Liver (tissue), 10 donors: ENCODE measurements at places on chromosomes 13 and 19. TPM values are rescaled to one million over a fixed set of nuclear protein-coding genes. Genes with fewer than 3 reads are reported as not detected.
A peak's percentile ranks its signal among the peaks of the same experiment; 100 is the strongest.

DNA sequence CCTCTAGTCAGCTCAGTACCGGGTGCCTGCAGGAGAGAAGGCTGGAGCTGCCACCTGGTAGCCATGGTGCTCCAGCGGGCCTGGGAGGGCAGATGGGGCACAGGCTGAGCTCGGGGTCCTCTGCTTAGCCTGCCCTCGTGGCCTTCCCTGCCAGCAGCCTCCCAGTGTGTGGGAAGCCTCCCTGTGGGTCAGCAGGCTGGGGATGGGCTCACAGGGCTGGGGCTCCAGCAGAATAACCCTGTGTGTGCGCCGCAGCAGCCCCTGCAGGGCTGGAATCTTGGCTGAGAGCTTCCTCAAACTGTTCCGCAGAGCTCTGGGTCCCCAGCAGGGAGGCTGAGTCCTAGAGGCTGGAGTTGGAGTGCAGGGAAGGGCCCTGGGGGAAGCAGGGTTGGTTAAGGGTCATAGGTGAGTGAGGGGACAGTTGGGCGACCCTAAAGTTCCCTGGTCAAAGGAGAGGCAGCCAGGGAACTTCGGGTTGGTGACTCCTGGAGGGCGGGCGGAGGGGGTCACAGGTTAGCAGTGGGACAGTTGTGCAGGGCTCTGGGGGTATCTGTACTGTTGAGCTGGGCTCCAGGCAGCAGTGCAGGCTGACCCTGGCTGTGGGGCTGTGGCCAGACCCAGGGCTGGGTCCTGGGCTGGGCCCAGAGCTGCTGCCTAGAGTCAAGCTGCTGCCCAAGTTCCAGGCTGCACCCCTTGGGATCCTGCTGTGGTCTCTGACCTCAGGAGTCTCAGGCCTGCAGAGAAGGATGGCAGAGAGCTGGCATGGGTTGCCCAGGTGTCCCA, 14.0 kb downstream of the ARHGAP33 start:
- no peak for DNase-seq
- no peak overlapping the region for H3K4me3 ChIP-seq
- no peaks in the 10 kb centered on the region for H3K36me3 ChIP-seq
- H3K27ac ChIP-seq, result no peak overlapping the region

- no peak for DNase-seq
- H3K27me3 ChIP-seq, result peaks cover 2% of the 10 kb centered on the region
- H3K36me3 ChIP-seq, result no peaks in the 10 kb centered on the region
- H3K4me3 ChIP-seq, result no peak overlapping the region
Measured at GRCh38 chr13:112350300-112350699, 25.9 kb upstream of the SPACA7 start.

DNA sequence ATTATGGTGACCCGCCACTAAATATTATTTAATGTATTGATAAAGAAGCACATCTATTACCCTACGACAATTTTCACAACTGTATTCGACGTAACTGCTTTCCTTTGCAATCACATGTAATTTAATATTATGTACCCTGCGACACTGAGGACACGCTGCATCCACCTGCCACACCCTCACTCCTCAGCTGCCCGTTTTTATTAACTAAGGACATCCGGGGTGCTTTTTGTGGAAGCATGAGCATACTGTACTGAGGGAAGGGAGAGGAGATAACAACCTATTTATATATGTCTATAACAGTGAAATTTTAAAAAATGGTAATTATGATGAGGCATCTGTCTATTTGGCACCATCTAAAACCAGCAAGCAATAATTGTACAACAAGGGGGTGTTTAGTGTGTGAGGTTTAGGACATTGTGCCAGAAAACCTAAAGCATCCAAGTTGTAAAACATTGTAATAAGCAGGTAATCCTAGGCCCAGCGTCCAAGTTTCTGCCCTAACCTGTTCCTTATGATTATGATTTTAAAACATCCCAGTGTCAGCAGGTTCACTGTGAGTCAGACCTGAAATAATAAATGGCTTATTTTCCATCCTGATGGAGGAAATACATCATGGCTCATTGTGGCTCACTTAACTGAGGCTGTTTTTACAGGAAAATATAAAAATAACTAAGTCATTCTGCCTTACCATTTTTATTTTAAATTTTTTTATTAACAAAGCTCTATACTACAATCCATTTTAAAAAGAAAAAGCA, 56.3 kb downstream of the FOXO1 start:
- no peak overlapping the region for H3K27ac ChIP-seq
- DNase-seq, result no peak
- no peaks in the 10 kb centered on the region for H3K27me3 ChIP-seq
- H3K4me3 ChIP-seq, result no peak overlapping the region

DNA sequence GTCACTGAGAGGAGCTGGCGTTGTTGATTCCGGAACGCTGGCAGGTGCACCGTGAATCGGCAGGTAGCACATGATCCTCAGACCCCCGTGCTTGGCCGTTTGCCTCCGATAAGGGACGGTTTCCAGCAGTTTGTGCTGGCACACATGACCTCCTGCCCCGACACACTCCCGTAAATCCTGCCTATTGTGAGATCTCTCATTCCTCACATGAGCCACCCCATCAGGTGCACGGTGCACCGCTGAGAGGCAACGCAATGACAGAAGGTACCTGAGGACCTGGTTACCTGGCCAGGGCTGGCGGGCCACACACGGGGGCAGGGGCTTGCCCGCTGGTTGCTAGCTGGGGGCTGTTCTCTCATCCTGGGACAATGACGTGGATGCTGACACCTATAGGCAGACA, 2.1 kb upstream of the ADPRHL1 start:
- H3K27ac ChIP-seq, result no peak overlapping the region
- no peaks in the 10 kb centered on the region for H3K27me3 ChIP-seq
- H3K36me3 ChIP-seq, result peaks cover 35% of the 10 kb centered on the region
- no peaks in the 10 kb centered on the region for H3K4me1 ChIP-seq
- DNase-seq, result no peak

DNA sequence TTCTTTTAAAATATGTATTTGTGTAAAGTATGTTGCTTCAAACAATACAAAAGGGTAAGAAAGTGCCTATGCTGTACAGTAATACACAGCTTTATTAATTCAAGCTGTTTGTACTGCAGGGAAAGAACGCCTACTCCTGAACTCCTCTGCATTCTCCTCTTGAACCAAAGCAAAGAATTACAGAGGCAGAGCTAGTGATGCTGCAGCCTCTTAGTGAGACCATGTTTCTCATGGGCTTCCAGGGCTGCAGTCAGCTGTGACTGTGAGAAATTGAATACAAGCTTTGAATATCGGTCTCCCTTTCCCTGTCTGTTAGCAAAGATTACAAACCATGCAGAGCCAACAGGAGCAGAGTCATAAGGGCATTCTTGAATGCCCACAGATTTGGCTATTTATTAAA, 248.5 kb downstream of the SLITRK1 start:
- H3K27me3 ChIP-seq, result no peaks in the 10 kb centered on the region
- H3K4me1 ChIP-seq, result no peaks in the 10 kb centered on the region
- H3K27ac ChIP-seq, result no peak overlapping the region
- DNase-seq, result no peak
- no peaks in the 10 kb centered on the region for H3K36me3 ChIP-seq

DNA sequence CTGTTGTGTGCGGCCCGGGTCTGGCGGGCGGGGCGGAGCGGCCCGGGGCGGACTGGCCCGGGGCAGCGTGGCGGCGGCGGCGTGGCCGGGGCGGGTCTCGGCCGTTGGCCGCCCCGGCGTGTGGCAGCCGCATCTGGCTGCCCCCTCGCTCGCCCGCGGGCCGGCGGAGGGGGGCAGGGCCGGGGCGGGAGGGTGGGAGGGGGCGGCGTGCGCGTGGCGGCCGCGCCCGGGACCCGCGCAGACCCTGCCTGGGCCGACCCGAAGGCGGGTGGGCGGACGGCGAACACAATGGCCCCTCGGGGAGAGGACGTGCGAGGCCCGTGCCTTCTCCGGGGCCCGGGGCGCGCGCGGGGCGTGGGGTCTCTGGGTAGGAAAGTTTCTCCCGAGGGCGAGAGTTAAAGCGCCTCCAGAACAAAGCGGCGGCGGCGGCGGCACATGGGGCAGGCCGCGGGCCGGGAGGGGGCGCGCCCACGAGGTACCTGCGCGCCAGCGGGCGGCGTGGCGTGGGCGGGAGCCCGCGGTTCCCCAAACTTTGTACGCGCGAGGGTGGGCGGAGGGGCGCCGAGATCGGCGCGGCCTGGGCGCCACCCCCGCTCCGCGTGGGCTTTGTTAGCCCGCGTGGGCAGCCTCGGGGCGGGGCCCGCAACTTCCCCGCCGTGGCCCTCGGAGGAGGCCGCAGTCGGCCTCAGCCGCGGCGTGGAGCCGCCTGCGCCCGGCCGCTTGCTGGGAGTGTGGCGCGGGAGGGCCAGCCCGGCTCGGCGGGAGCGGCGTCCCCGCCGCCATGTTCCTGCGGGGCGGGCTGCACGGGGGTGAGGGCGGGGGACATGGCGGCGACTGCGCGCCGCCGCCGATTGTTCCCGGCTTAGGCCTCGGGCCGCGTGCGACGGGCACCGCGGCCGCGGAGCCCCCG, 764 bp downstream of the MIR17HG start:
- no peaks in the 10 kb centered on the region for H3K36me3 ChIP-seq
- no peaks in the 10 kb centered on the region for H3K27me3 ChIP-seq
- peak overlapping the region; percentile 71 for H3K4me3 ChIP-seq
- H3K27ac ChIP-seq, result peak overlapping the region; percentile 97

The MRPS12 gene
- polyA plus RNA-seq, result 59.6 TPM

The COLGALT1 gene
- 22.5 TPM for polyA plus RNA-seq

The DUS3L gene
- 17.4 TPM for polyA plus RNA-seq

GRCh38 chr13:79621449-79621848, 140.5 kb downstream of the NDFIP2 start:
- no peaks in the 10 kb centered on the region for H3K27me3 ChIP-seq
- no peaks in the 10 kb centered on the region for H3K36me3 ChIP-seq
- no peaks in the 10 kb centered on the region for H3K4me1 ChIP-seq
- H3K27ac ChIP-seq, result no peak overlapping the region
- no peak overlapping the region for H3K4me3 ChIP-seq

DNA sequence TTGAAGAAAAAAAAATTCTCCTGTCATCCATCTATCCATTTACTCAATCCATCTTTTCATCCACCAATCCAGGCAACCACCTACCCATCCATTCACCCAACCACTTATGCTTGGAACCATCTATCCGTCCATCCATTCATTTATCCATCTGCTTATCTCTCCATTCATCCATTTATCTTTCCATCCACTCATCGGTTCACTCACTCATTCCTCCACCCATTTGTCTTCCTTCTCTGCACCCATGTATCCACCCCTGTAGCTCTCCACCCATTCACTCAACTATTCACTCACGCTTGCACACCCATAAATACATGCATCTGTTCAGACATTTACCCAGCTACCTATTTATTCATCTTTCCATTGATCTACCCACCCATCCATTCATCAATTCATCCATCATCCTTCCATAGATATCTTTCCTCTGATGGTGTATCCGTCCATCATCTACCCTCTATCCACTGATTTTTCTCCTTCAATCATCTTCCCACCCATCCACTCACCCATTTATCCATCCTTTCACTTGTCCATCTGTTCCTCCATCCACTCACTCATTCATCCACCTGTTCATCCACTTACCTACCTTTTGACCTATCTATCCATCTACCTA, 9.5 kb downstream of the NPHS1 start:
- no peaks in the 10 kb centered on the region for H3K4me1 ChIP-seq
- no peaks in the 10 kb centered on the region for H3K36me3 ChIP-seq
- no peak overlapping the region for H3K27ac ChIP-seq
- no peak overlapping the region for H3K4me3 ChIP-seq

GRCh38 chr13:40563350-40564125, 102.9 kb downstream of the FOXO1 start:
- H3K4me1 ChIP-seq, result peaks cover 19% of the 10 kb centered on the region
- H3K4me3 ChIP-seq, result no peak overlapping the region
- peaks cover 5% of the 10 kb centered on the region for H3K36me3 ChIP-seq
- peak; percentile 45 for DNase-seq

GRCh38 chr13:24506698-24507335, 5.8 kb downstream of the PARP4 start:
- no peak for DNase-seq
- H3K4me3 ChIP-seq, result no peak overlapping the region
- H3K27me3 ChIP-seq, result no peaks in the 10 kb centered on the region
- no peak overlapping the region for H3K27ac ChIP-seq
- peaks cover 8% of the 10 kb centered on the region for H3K4me1 ChIP-seq
- no peaks in the 10 kb centered on the region for H3K36me3 ChIP-seq

GRCh38 chr19:7926727-7927604, 1.0 kb upstream of the CTXN1 start:
- H3K27me3 ChIP-seq, result no peaks in the 10 kb centered on the region
- H3K4me1 ChIP-seq, result peaks cover 8% of the 10 kb centered on the region
- DNase-seq, result no peak
- H3K27ac ChIP-seq, result no peak overlapping the region
- H3K4me3 ChIP-seq, result no peak overlapping the region

GRCh38 chr13:26602783-26603182, 45.3 kb downstream of the WASF3 start:
- no peak for DNase-seq
- no peak overlapping the region for H3K4me3 ChIP-seq
- H3K4me1 ChIP-seq, result peaks cover 1% of the 10 kb centered on the region
- H3K27ac ChIP-seq, result no peak overlapping the region
- no peaks in the 10 kb centered on the region for H3K27me3 ChIP-seq

DNA sequence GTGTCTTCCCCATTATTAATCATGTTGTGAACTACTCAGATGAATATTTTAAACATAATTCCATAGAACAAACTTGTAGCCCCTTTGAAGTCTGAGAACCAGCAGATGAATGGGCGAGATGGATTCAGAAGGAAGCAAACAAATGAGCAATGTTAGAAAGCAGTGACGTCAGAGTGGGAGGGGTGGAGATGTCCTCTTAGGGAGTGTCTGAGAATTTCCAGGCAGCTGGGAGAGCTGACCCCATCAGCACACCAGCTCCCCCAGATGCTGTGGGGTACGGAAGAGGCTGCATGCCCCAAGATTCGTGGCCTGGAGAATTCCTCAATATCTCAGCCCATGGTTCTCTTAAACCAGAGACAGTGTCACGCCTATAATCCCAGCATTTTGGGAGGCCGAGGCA, 68.6 kb downstream of the DPF1 start:
- H3K27ac ChIP-seq, result no peak overlapping the region
- no peak for DNase-seq
- no peaks in the 10 kb centered on the region for H3K27me3 ChIP-seq
- no peak overlapping the region for H3K4me3 ChIP-seq

DNA sequence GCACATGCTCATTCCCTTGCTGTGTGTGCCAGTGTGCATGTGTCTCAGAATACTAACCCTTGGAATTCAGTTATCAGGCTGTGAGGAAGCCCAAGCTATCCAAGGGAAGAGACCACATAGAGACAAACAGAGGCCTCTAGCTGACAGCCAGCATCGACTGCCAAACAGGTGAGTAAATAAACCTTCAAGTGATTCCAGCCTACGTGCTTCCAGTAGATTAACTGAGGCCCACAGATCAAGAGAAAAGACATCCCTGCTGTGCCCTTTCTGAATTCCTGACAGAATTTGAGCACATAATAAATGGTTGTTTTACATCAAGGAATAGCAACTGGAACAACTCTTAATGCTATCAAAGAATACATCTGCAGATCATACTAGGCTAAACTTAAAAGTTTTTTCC, 17.5 kb downstream of the ZC3H13 start:
- H3K27me3 ChIP-seq, result no peaks in the 10 kb centered on the region
- no peaks in the 10 kb centered on the region for H3K4me1 ChIP-seq
- H3K4me3 ChIP-seq, result no peak overlapping the region
- peaks cover 62% of the 10 kb centered on the region for H3K36me3 ChIP-seq

GRCh38 chr13:50320271-50320862, 305.1 kb downstream of the KCNRG start:
- H3K27ac ChIP-seq, result no peak overlapping the region
- no peaks in the 10 kb centered on the region for H3K4me1 ChIP-seq
- no peaks in the 10 kb centered on the region for H3K27me3 ChIP-seq
- H3K4me3 ChIP-seq, result no peak overlapping the region
- no peaks in the 10 kb centered on the region for H3K36me3 ChIP-seq

GRCh38 chr19:13315495-13315894, 165.3 kb downstream of the IER2 start:
- no peaks in the 10 kb centered on the region for H3K36me3 ChIP-seq
- DNase-seq, result no peak
- no peak overlapping the region for H3K27ac ChIP-seq
- H3K27me3 ChIP-seq, result no peaks in the 10 kb centered on the region
- H3K4me1 ChIP-seq, result no peaks in the 10 kb centered on the region

The TNNI3 gene
- polyA plus RNA-seq, result not detected

The MEIOSIN gene
- not detected for polyA plus RNA-seq
